ENCODE measurements at places on chromosomes 3 and 15.
A peak's percentile ranks its signal among the peaks of the same experiment; 100 is the strongest.

- no peak for DNase-seq
Observed at GRCh38 chr3:27591312-27592210, 107.4 kb upstream of the SLC4A7 start.

DNA sequence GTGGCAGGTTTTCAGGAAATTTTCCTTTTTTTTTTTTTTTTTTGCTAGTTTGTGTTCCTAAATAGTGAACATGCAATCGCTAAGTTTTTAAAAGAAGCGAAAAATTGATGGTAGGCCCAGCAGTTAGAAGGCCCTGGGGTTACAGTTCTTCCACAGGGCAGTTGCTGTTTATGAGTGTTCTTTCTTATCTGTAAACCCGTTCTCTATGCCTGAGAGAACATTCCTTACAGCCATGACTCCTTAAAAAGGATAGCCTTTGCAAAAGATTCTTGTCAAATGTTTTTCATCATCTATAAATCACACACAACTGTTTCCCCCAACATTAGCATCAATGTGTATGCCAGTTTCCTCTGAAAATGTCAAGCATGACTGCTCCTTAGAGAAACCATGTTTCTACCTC, 23.8 kb upstream of the MYZAP start:
- no peak for DNase-seq

DNA sequence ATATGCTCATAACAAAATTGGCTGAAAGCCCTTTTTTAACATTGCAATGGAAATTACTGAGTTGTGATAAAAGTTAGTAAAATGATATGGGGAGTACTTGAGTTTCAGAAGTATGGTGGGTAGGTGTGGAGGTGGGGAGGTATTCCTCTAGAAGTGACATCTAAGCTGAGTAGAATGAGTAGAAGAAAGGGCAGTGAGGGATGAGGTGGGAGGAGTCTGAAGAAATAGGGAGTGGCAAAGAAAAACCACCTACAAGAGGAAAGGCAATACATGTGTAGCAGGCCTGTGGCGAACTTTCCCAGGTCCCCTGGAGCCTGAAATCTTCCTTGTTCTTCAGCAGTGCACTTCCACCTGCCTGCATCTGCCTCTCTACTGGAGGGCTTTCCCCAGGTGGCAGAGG, 52.8 kb upstream of the DIPK2A start:
- DNase-seq, result no peak

DNA sequence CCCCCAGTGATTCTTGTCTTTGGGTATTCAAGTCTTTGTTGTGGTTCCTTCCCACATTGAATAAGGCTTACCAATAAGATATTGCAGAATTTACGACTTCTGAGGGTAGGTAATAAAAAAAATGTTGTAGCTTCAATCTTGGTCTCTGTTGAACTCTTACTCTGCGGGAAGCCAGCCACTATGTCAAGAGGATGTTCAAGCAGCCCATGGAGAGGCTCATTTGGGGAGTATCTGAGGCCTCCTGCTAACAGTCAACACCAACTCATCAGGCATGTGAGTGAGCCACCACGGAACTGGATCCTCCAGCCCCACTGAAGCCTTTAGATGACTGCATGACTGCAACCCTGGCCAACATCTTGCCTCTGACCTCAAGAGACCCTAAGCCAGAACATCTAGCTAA, 3.2 kb upstream of the TBC1D23 start:
- peak; percentile 77 for DNase-seq

DNA sequence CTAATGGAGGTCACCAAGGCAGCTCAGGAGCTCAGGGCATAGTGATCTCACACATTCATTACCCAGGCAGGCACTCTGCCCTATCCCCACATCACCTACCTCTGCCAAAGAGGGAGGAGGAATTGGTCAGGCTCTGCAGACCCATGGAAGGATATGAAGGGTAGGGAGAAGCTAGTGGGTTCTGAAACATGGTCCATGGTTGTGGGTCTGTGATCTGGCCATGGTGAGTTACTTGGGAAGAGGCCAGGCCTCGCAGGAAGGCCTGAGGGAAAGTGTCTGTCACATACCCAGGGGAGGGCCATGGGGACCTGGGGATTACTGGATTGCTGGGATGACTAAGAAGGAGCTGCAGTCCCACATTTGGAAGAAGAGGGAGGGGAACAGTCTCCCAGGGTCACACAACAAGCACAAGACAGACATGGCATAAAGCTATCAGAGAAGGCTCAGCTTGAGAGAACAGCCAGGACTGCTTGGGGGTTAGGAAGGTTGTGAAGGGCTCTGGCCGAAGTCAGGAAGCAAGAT, 1.4 kb upstream of the PRSS50 start:
- no peak for DNase-seq

DNA sequence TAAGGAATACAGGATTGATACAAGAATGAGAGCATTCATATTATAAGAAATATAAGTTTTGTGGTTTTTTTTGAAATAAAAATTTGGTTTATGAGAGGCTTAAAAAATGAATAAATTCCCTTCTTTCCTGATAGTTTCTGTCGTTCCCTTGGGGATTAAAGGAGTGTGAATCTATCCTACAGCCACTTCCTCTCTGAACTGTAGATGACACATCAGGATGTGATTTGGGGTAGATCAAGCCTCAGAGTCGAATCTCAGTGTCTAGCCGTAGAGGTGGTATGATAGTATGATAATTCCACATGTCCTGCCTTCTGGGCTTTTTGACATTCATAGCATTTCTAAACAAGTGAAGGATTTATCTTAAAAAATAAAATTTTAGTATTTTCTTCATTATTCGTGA, 343.1 kb downstream of the LPP start:
- DNase-seq, result no peak

- no peak for DNase-seq
Observed at GRCh38 chr3:44612678-44613077, 12.2 kb upstream of the ZNF197 start.

GRCh38 chr15:53233801-53234200, 443.7 kb upstream of the ONECUT1 start:
- no peak for DNase-seq

DNA sequence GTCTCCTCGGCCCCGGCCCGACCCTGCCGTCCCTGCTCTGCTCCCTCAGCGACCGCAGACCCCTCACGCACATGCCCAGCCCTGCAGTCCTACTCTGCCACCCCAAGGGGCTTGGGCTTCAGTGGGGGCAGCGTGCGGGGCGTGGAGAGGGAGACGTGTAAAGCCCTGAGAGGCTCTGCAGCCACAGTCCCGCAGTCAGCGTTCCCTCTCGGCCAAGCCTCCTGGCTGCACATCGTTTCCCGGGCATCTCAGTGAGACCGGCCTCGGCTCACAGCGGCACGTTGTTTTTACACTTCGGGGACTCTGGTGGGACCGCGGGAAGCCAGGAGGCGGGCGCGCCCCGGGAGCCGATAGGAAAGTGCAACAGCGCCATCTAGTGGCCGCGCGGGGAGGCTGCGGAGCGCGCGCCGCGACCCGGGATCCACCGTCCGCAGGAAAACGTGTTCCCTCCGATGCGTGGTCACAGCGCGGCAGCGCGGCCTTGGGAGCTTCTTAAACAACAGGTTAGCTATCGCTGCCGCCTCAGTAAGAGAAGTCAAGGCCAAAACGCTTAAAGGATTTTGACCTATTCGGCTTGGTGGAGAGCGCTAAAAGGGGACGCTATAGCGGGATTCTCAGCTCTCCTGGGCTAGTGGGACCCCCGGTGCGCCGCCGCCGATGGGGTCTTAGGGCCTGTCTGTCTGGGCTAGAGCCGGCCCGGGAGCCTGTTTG, 226.8 kb upstream of the IGF1R start:
- DNase-seq, result no peak

Measured in HS-5 (cell line).